ENCODE measurements at places on chromosomes 2 and 18. TPM values are rescaled to one million over a fixed set of nuclear protein-coding genes. Genes with fewer than 3 reads are reported as not detected.

- H3K27me3 ChIP-seq = no peaks in the 10 kb centered on the region
- no peaks in the 10 kb centered on the region for H3K4me1 ChIP-seq
- no peak for DNase-seq
- no peaks in the 10 kb centered on the region for H3K36me3 ChIP-seq
- H3K4me3 ChIP-seq = no peak overlapping the region
These were observed 948.2 kb downstream of the TSN start for GRCh38 chr2:122703676-122704075.

AGAP1 gene
- total RNA-seq = 20.8 TPM

GRCh38 chr2:140975237-140975636 lies 1155.6 kb downstream of the LRP1B start:
- DNase-seq = no peak
- H3K36me3 ChIP-seq = no peaks in the 10 kb centered on the region
- H3K4me1 ChIP-seq = no peaks in the 10 kb centered on the region
- no peaks in the 10 kb centered on the region for H3K27me3 ChIP-seq
- no peak overlapping the region for H3K27ac ChIP-seq
- H3K4me3 ChIP-seq = no peak overlapping the region

TDRD15 gene
- total RNA-seq = 0.14 TPM

- H3K27ac ChIP-seq = no peak overlapping the region
- H3K36me3 ChIP-seq = no peaks in the 10 kb centered on the region
- H3K4me1 ChIP-seq = peaks cover 2% of the 10 kb centered on the region
- H3K4me3 ChIP-seq = no peak overlapping the region
- no peaks in the 10 kb centered on the region for H3K27me3 ChIP-seq
These were observed 163.3 kb upstream of the STK17B start for GRCh38 chr2:196334710-196335109.

- no peaks in the 10 kb centered on the region for H3K27me3 ChIP-seq
- no peak for DNase-seq
- H3K4me3 ChIP-seq = no peak overlapping the region
- no peak overlapping the region for H3K27ac ChIP-seq
These were observed 164.3 kb downstream of the MIB1 start for GRCh38 chr18:21904856-21905255.

DNA sequence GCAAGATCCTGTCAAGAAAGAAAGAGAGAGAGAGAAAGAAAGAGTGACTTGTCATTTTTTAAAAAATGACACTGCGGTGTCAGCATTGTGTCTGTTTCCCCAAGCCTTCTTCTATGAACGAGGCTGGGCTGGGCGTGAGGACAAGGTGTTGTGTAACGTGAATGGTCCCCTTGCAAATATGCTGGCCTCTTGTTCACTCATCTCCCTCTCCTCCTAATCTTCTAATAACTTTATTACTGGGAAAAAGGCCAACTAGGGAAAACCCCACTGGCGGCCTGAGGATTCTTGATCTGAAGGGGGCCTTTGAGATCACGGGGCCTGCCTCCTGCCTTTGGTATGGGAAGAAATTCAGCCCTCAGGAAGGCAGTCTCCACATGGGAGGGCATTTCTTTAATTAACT lies 163.1 kb downstream of the MIB1 start:
- no peaks in the 10 kb centered on the region for H3K36me3 ChIP-seq
- H3K4me3 ChIP-seq = no peak overlapping the region
- no peaks in the 10 kb centered on the region for H3K27me3 ChIP-seq
- no peaks in the 10 kb centered on the region for H3K4me1 ChIP-seq
- H3K27ac ChIP-seq = no peak overlapping the region

GRCh38 chr2:50026236-50026635 lies 871.9 kb upstream of the FSHR start:
- H3K27me3 ChIP-seq = no peaks in the 10 kb centered on the region
- no peak overlapping the region for H3K4me3 ChIP-seq
- no peaks in the 10 kb centered on the region for H3K36me3 ChIP-seq
- DNase-seq = no peak
- no peaks in the 10 kb centered on the region for H3K4me1 ChIP-seq
- no peak overlapping the region for H3K27ac ChIP-seq

All from thoracic aorta (tissue), 2 donors.